ENCODE measurements at places on chromosomes 11 and 22.

DNA sequence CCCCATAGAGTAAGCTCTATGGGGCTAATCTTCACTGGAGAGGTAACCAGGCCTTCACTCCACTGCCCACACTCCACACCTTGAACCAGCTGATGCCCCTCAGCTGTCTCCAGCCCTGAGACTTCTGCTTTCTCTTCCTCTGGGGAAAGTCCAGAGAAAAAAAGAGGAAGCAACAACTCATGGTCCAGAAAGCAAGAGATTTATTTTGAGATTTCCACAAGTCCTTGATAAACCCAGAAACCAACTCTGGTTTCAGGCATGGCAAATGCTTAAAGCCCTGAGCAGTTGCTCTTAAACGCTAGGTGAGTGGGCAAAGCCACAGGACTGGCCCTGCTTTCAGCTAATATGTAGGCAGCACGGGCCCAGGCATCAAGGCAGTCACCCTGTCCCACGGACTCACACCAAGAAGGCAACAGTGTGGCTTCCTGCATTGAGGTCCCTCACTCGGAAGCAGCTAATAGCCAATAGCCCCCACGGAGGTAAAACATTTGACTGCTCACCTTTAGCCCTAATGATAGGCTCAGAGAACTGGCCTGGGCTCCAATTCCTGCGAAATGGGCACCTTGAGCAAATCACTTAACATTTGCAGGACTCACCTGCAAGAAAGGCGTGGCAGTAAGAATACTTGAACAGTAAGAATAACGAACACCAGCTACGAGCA lies 4.3 kb downstream of the CYB561A3 start:
- no peak for DNase-seq

GRCh38 chr22:23113067-23113846 lies 28.5 kb downstream of the RSPH14 start:
- no peak for DNase-seq

GRCh38 chr11:85752890-85753581 lies 57.9 kb downstream of the SYTL2 start:
- peak; percentile 66 for DNase-seq

- DNase-seq, result no peak
Observed at GRCh38 chr11:11587122-11587521, 34.7 kb downstream of the GALNT18 start.

GRCh38 chr22:31584804-31585160 lies 77.2 kb downstream of the PISD start:
- no peak for DNase-seq

DNA sequence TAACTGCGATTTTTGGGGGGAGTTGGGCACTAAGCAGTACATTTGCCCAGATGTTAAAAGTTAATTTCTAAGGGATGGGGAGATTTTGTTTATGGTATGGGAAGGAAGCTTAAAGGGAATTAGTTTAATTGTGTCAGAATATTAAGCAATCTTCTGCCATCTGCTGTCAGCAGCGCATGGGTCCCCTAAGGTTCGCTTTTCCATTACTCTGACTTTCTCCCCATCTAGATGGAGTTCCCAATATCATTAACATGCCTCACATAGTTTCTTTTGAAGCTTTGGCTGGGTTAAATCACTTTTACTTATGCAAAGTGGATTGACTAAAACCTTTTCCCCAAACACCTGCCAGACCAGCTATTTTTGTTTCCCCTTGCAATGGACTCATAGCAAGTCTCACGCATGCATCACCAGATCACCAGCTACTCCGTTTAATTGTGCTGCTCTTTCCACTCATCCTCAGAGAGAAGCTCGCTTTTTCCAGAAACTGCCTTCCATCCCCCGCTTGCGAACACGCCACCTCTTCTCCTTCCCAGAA lies 172.7 kb downstream of the FAT3 start:
- DNase-seq, result no peak

- DNase-seq, result no peak
Observed at GRCh38 chr11:74592063-74592440, 330 bp upstream of the POLD3 start.

DNA sequence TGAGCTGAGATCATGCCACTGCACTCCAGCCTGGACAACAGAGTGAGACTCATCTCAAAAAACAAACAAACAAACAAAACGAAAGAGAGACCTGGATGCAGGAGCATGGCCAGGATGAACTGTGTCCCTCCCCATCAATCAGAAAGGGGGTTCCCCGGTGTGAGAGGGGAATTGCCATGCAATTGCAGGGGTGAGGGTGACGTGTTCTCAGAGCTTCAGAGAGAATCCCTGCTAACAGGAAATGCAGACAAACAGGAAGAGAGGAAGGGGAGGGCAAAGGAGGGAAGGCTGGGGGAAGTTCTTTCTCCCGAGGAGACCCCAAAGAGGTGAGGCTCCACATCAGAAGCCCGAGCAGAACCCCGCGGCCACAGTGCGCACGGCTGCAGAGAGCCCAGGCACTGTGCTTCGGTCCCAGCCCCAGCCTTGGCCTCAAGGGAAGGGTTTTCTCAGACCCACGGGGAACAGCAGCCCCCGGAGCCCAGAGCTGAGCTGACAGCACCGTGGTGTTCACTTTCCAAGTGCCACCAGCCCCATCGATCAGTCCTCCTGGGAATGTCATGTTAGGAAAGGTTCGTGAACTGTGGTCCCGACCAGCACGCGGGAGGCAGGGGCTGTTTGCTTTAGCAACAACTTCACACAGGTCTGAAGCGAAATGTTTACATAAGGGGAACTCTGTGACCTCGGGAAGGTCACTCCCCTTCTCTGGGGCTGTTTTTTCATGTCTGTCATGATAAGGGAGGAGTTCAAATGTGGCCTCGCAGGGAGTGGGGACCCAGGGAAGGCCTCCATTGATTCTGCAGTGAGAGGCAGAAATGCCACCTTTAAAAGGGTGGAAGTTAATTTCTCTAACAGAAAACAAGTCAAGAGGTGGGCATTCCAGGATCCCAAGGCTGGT lies 108.0 kb upstream of the ANO1 start:
- no peak for DNase-seq

- no peak for DNase-seq
Observed at GRCh38 chr11:128480066-128480465, 107.3 kb downstream of the ETS1 start.

GRCh38 chr11:559712-560304 lies 730 bp downstream of the LMNTD2 start:
- no peak for DNase-seq

DNA sequence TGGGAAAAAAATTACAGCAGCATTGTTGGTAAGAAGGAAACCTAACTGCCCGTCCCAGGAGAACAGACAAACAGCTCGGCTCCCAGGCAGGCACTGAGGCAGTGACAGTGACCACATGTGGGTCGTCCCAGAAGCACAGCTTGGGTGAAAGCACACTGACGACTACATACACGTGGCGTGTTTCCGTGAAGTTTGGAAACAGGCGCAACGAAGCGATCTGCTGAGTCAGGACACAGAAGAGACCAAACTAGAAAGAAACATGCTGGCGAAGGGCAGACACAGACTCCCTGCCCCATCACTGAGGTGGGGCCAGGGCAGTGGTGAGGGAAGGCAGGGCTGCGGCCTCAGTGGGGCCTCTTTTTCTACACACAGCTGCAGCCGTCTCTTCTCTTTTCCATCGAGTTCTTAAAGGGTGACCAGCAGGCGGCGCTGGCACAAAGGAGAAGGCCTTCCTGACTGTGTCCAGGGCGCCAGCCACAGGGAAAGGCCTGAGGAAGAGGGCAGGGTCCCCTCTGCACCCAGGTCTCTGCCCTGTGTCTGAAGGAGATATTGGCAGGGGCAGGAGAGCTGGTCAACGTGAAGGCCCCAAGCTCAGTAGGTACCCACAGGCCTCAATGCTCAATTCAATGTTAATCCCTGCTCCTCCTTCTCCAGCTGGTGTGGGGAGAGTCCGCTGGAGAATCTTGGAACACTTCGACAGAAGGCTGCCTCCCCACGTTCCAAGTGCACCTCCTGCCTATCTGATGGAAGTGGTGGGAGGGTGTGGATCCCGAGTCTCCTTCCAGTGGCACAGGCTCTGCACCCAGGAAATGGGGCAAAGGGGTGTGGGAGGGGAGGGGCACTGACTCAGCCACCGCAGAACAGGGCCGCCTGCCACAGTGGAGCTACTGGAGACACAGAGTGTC lies 19.9 kb downstream of the CARS1 start:
- DNase-seq, result no peak

DNA sequence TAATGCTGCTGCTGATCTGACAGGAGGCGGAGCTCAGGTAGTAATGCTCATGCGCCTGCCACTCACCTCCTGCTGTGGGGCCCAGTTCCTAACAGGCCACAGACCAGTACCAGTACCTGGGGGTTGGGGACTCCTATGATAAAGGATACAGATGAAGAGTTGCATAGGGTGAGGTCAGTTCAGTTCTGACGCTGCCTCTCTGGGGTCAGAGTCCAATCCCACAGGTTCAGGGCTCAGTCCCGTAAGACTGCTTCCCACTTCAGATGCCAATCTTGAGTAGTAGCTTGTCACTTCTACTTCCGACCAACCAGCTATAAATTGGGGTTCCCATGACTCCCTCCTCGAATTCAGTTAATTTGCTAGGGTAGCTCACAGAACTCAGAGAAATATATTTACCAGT lies 8.6 kb downstream of the ASRGL1 start:
- no peak for DNase-seq

- DNase-seq, result no peak
Observed at GRCh38 chr11:69609351-69609750, 31.6 kb upstream of the CCND1 start.

DNA sequence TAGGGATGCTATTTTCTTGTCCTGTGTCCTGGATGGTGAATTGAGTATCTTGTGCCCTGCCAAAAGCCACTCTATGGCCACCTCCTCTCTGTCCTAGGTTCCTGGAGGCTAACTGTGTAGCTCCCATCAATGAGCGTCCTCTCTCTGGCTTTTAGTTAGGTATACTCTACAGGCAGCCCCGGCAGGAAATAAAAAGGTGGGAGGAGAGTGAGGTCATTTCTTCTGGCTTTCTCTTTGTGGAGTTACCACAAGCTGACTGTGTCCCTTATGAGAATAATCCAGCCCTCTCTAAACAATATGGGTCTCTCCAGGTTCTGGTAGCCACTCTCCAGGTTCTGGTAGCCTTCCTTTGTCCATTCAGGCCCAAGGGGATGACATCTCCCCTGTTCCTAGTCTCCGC lies 11.7 kb upstream of the ASPHD2 start:
- no peak for DNase-seq

DNA sequence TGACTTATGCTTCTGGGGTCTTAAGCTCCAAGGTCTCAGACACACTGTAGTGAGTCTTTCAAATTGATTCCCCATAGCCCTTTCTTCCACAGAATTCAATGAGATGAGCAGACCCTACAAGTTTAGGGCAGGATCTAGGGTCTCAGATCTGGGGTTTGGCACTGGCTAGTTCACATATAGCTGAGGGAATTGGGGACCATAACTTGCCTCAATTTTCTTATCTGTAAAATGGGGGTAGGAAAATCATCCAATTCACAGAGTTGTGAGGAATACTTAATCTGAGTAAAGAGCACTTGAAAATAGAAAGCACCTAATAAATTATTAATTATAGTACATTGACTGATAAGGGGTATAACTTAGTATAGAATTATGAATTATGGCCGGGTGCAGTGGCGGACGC lies 5.9 kb upstream of the CCDC117 start:
- no peak for DNase-seq

DNA sequence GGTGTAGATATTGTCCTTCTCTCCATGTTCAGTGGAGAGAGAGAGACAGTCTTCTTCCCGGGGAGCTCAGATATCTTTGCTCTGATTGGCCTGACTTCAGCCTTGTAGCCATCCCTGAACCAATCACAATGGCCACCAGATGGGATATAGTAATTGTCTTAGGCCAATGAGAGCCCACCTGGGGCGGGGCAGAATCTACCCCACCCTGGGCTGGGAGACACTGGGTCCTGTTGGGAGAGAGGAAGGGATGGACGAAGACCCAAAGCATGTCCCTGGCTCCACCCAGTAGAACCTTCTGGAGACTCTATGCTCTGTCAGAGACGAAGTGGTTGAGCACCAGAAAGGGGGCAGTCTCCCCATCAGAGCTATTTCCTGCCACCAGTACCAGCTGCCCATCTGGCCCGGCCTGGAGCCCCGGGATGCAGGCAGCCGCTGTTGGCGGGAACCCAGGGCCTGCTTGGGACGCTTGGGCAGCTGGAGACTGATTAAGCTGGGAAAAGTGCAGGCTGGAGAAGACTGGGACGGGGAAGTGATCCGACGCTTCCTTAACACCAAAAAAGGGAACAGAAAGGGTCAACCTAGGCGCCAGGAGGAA lies 31.6 kb upstream of the CBX7 start:
- no peak for DNase-seq

DNA sequence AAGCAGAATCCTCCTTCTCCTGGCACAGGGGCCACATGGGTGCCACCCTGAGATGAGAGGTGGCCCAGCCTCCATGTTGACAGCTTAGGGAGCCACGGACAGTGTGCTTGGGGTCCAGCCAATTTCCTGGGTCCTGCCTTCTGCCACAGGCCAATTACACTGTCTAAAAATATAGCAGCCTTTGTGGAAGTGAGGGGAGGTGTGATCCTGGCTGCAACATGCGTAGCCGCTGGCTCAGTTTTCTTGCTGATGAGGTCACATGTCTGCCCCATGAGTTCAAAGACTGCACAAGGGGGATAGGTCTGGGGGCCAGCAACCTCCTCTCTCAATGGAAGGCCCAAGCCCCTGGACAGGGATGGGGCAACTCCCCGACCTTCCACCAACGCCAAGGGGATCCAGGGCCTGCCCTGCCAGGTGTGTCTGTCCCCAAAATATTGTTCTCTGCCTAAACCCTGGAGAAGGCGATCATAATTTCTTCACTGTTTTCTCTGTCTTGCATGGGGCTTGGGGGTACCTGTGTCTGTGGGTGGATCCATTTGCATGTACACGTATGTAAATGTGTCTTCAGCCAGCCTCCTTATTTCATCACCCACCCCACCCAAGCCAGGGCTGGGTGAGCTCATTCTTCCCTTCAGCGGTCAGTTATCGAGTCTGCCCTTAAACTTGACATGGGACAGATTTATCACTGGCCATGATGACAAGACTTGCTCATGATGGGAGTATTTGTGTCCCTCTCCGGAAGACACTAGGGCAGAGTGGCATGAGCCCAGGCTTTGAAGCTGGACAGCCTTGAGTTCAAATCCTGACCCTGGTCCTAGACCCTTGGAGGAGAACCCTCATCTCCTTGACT lies 59.4 kb downstream of the OTOG start:
- DNase-seq, result no peak
